Cortex of kidney (tissue), 1 donor: ENCODE measurements at places on chromosomes 6 and 20.

DNA sequence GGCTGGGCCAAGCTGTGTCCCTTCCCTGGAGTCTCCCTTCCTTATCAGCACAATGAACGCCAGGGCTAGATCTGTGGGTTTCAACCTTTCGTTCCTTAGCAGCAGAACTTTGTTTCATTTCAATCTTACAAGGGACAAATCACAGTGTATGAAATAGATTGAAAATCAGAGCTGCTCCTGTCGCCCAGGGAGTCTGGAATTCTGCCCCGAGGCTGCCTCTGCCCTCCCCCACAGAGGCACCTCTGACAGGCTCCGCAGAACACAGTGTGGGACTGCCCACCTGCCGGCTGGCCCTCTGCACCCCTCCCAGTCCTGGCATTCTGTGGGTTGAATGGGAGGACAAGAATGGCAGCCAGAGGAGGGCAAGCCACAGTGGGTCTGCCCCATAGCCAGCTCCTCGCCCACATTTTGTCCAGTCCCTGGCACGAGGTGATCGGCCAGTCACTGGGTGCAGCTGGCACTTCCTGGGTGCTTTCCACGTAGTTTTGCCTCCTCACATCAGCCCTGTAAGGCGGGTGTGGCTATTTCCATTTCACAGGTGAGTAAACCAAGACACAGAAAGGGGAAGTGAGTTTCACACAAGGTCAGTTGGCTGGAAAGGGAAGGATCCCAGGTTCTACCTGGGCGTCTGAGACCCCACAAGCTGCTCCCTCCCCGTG lies 26.1 kb downstream of the MANBAL start:
- DNase-seq = no peak

DNA sequence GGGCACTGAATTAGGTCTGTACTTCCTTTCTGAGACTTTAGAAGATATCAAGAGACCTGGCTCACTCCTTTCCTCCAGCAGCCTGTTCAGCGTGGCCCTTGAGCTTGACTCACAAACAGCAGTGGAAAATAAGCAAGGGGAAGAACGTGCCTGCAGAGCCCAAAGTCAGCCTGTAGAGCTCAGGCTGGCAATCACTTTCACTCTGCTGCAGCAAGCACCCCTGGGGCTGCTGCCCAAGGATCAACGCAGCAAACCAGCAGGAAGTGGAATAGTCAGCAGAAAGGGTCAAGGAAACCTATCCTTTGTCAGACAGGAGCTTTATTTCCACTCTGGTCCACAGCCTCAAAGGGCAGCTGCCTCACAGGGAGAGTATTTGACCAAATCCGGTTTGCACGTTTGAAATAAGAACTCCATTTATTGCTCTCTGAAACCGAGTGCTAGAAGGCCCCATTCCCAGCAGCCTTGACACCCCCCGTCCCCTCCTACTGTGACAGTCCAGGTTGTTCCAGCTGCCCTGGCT lies 77.4 kb downstream of the PRDM1 start:
- no peak for DNase-seq

DNA sequence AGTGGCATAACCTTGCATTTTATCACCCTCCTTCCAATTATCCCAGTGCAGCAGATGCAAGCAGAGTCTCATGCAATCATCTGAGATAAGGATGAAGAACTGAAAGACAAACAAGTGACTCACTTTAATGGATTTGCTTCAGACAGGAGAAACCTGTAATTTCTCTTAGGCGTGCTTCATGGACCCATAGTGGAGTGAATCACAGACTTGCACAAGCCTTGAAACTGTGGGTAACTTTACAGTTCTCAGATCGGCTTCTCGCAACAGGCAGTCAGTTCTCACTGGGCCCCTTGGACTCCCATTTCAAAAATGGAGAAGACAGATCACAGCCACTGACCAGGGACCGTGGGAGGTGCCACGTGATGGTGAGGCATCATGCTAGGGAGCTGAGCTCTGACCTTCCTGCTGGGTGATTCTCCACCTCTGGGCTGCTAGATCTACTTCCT lies at the start of gene ADGRF4:
Gene ADGRF4 (plus strand): TSS at position 239 of the 446 bp plus-strand sequence. CDS start 8,666 bp downstream, outside the sequence.
- no peak for DNase-seq

GRCh38 chr6:157434349-157435033 lies 53.5 kb downstream of the ZDHHC14 start:
- no peak for DNase-seq
